Testis (tissue), 5 donors: ENCODE measurements at places on chromosomes 3 and 15. TPM values are rescaled to one million over a fixed set of nuclear protein-coding genes. Genes with fewer than 3 reads are reported as not detected.

The ADPGK gene
- total RNA-seq: 55.6 TPM

The SCN11A gene
- 3.0 TPM for total RNA-seq

DNA sequence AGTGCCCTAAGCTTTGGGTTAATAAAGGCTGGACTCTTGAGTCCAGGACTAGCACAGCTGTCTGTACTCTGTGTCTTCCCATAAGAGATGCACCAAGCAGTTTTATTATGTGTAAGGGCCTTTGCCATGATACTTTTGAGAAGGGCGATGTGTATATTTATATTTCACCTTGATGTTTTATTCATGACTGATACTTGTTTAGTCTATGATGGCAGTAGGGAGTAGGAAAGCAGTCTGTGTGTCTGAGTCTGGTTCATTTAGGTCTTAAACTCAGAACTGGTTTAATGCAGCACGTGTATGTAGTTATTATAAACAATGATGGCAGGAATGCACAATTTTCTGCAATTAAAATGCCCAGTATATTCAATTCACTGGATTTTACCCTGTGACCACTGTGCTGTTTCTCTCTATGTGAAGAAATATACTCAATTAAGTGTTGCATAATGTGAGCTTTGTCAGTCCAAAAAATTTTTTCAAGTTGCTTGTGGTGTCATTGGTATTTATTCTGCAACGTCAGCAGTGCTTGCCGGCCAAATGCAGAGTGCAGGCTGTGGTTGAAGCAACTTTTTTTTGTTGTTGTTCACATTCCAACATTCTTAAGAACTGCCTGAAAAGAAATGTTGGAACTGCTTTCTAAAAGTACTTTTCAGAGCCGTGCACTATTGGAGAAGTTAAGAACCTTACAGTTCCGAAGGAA is 423.7 kb upstream of the SEMA6D start:
- H3K36me3 ChIP-seq: no peaks in the 10 kb centered on the region
- H3K27me3 ChIP-seq: no peaks in the 10 kb centered on the region

- no peak for DNase-seq
- no peaks in the 10 kb centered on the region for H3K36me3 ChIP-seq
- H3K4me1 ChIP-seq: peaks cover 6% of the 10 kb centered on the region
- H3K27ac ChIP-seq: no peak overlapping the region
- no peak overlapping the region for H3K4me3 ChIP-seq
Observed at GRCh38 chr3:71104121-71104541, 479.4 kb downstream of the FOXP1 start.

GRCh38 chr15:78438619-78439285 is 736 bp downstream of the IREB2 start:
- H3K27me3 ChIP-seq: no peaks in the 10 kb centered on the region
- H3K27ac ChIP-seq: peak overlapping the region; percentile 98
- peak; percentile 50 for DNase-seq
- peak overlapping the region; percentile 99 for H3K4me3 ChIP-seq
- no peaks in the 10 kb centered on the region for H3K36me3 ChIP-seq

DNA sequence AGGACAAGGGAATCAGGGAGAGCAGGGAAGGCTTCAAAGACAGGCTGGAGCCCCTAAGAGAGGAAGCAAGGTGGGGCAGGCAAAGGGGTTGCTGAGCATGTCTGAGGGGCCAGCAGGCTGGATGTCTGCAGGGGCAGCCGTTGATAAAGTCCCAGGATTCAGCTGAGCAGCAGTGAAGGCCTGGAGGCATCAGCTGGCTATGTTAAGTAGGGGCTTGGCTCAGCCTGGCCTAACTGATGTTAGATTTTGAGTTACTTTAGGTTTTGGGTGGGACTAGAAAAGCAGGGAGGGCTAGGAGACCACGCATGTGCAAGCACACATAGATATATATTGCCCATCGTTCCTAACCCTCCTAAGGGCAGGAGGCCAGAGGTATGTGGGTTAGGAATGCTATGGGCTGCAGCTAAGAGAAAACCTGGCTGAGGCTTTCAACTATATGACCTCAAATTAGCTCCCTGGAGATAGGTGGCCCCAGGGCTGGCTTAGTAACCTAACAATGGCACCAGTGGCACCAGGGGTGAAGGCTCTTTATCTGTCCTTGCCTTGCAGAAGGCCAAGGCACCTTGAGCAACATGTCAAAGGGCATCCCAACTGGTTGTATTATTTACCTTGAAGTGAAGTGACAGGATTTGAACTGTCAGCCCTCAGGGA is 331.5 kb upstream of the CTDSPL start:
- H3K27ac ChIP-seq: no peak overlapping the region
- no peaks in the 10 kb centered on the region for H3K27me3 ChIP-seq
- DNase-seq: no peak

DNA sequence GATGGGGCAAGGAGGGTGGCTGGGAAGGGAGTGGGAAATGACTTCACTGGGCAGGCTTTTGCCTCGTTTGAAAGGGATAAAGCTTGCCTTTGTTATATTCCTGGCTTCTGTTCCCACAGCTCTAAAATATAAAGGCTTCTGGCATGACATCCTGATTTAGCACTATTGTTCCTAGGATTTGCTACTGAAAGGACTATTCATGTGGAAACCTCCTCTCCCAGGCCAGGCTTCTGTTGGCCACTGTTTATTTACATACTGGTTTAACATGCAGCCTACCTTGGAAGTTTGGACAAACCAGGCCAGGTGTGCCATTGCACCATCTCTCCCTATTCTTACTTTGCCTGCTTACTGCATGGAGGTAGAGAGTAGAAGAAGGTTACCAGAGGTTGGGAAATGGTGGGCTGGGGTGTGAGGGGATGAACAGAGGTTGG is 2.4 kb upstream of the LMCD1 start:
- no peaks in the 10 kb centered on the region for H3K36me3 ChIP-seq
- peak overlapping the region; percentile 78 for H3K27ac ChIP-seq
- no peaks in the 10 kb centered on the region for H3K27me3 ChIP-seq
- H3K4me1 ChIP-seq: peaks cover 28% of the 10 kb centered on the region

DNA sequence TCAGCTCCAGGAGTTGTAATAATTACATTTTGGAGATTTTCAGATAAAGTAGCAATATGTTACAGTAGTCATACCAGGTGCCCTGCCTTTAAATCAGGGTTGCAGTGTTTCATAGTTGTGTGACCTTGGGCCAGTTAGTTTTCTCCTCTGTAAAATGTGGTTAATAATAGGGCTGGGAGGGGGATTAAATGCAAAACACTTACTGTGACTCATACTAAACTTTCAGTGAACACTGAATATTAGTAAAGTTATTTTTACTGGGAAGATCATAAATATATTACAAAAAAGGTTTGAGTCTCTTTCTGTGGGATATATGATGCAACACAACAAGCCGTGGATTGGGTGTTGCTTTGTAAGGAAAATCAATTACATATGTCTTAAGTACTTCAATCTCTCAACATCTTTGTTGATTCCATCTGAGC is 1.1 kb upstream of the EBLN2 start:
- no peak for DNase-seq
- no peak overlapping the region for H3K27ac ChIP-seq
- H3K36me3 ChIP-seq: no peaks in the 10 kb centered on the region
- peaks cover 30% of the 10 kb centered on the region for H3K4me1 ChIP-seq
- no peaks in the 10 kb centered on the region for H3K27me3 ChIP-seq

DNA sequence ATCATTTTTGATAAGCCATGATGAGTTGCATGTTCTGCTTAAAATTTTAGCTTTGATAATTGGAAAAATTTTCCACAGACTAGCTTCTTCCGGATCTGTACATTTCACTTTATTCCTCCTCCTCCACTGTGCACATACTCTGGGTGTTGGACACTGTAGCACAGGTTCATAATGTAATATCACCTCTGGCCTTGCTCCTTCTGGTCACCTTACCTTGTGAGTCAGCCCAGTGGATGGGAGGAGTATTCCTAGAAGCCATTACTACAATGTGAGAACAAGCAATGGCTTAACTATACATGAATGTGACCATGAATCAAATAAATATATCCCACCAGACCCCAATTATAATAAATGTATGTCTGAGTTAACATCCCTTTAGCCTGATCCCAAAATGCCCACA is 6.1 kb upstream of the CDCP1 start:
- DNase-seq: no peak
- no peak overlapping the region for H3K4me3 ChIP-seq
- H3K27ac ChIP-seq: no peak overlapping the region

- no peak overlapping the region for H3K27ac ChIP-seq
- H3K27me3 ChIP-seq: no peaks in the 10 kb centered on the region
- H3K4me3 ChIP-seq: no peak overlapping the region
Observed at GRCh38 chr15:82880704-82881103, 71.3 kb downstream of the WHAMM start.
